Suppressor macrophage treated with lipopolysaccharide for 4 hours (primary cell): ENCODE measurements at places on chromosomes 7 and 10.
A peak's percentile ranks its signal among the peaks of the same experiment; 100 is the strongest.

- peak; percentile 78 for DNase-seq
Observed at GRCh38 chr10:13659887-13660550, 73.3 kb downstream of the PRPF18 start.

GRCh38 chr7:35755711-35756110 lies 45.1 kb upstream of the SEPTIN7 start:
- no peak for DNase-seq

- no peak for DNase-seq
Observed at GRCh38 chr7:123067814-123068213, 72.3 kb upstream of the TAS2R16 start.

DNA sequence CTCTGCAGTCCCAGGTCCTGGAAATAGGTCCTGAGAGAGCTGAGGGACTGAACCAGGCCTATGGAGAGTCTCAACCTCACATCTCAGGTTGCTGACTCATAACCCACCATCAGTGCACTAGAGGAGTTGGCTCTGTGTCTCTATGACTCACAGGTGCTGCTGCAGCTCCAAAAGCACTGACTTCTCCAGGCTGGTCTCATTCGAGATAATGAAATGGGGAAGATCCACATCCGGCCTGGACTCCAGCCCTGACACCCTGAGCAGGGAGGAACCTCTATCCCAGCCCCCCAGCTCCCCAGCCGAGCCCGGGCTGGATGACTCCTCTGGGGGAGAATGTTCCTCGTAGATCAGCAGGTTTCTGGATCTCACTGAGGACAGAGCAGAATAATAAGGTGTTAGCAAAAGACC lies 35.5 kb upstream of the DGKI start:
- no peak for DNase-seq

GRCh38 chr10:110368556-110368955 lies 63.8 kb upstream of the SMNDC1 start:
- no peak for DNase-seq
